ENCODE measurements at places on chromosomes 1 and 21.

GRCh38 chr21:31612894-31613785 lies 46.4 kb upstream of the SOD1 start:
- DNase-seq, result no peak

- DNase-seq, result no peak
Measured at GRCh38 chr1:59143133-59143487, 153.8 kb upstream of the FGGY start.

DNA sequence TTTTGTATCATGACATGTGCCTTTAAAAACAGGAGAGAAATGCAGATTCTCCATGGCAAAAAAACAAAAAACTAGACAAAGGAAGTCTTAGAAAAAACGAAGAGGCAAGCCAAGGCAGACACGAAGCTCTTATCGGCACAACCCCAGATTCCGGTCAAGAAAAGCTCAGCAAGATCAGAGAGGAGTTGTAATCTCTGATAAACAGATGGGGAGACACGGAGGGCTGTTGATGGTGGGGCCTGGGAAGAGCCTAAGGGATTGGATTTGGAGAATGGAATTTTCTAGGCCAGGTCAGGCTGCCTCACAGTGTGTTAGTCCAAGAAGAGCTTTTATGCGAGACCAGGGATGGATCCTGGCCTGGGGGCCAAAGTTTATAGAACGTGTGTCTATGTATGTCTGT lies 96.2 kb upstream of the AKT3 start:
- DNase-seq, result no peak

DNA sequence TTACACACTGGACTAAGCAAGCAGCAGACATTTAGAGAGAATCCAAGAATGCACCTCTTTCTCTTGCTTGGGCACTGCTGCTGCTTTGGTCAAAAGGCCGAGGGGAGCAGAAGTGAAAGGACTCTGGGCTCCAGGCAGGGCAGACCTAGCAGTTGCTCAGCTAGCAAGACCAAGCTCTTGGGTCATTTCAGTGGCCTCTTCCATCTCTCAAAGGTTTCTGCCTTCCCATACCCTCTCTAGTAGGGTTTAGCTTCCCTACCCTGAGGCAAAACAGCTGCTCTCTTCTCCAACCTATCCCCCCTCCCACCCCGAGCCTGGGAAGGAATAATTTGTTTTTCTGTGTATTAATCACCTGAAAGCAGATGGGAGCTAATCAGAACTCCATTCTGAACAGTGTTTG lies 25.8 kb downstream of the TFAP2E start:
- no peak for DNase-seq

GRCh38 chr1:87120779-87121178 lies 206.3 kb downstream of the HS2ST1 start:
- no peak for DNase-seq

- DNase-seq, result no peak
Measured at GRCh38 chr1:187045371-187045770, 216.6 kb downstream of the PLA2G4A start.

- no peak for DNase-seq
Measured at GRCh38 chr1:239707615-239708014, 321.2 kb downstream of the CHRM3 start.

DNA sequence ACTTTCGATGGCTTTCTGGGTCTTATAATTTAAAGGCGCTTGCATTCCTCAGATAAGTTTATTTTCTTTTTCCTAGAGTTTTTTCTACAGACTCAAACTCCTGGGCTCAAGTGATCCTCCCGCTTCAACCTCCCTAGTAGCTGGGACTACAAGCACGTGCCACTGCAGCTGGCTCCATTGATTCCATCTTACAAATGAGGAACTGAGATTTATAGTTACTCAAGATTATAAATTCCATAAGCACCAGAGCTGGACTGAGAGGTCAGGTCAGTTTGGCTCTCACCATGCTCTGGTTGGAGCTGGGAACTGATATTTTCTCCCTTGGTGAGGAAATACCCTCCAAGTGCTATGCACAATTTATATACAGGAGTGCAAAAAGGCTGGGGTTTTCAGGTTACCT lies 13.4 kb upstream of the PRPF38B start:
- DNase-seq, result no peak

GRCh38 chr1:115262886-115263285 lies 75.2 kb downstream of the NGF start:
- DNase-seq, result no peak

DNA sequence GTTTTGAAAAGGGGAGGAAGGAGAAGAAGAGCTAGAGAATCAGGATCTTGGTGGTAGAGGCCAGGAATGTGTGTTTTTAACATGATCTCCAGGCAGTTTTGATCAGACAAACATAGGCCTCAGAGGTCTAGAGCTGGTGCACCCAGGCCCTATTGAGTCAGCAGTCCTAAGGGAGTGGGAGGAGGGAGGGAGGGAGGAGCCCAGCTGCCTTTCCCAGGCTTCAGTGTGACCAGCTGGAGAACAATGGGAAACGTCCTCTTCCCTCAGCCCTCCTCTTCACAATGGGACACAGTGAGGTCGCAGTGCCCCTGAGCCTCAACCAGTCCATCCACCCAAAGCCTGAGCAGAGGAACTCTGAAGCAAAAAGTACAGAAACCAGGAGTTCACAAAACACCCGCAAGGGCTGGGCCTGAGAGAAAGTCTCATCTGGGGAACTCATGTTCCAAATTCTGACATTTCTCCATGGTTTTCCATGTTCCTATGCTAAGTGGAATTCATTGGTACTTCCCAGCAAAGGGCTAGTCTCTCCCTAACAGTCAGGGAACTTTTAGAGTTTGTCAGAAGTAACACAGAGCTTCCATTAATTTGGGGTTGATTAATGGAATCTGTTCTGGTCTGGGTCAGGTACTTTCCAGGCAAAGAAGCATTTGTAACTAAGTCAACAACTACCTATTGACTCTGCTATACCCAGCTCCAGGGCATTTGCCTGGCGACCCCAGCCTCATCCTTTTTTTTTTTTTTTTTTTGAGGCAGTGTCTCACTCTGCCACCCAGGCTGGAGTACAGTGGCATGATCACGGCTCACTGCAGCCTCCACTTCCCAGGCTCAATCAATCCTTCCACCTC lies 37.5 kb downstream of the ELAPOR1 start:
- no peak for DNase-seq

GRCh38 chr1:237814319-237814924 lies 76.3 kb downstream of the ZP4 start:
- DNase-seq, result no peak

- peak; percentile 91 for DNase-seq
Measured at GRCh38 chr1:3772027-3772714, 378 bp upstream of the SMIM1 start.

DNA sequence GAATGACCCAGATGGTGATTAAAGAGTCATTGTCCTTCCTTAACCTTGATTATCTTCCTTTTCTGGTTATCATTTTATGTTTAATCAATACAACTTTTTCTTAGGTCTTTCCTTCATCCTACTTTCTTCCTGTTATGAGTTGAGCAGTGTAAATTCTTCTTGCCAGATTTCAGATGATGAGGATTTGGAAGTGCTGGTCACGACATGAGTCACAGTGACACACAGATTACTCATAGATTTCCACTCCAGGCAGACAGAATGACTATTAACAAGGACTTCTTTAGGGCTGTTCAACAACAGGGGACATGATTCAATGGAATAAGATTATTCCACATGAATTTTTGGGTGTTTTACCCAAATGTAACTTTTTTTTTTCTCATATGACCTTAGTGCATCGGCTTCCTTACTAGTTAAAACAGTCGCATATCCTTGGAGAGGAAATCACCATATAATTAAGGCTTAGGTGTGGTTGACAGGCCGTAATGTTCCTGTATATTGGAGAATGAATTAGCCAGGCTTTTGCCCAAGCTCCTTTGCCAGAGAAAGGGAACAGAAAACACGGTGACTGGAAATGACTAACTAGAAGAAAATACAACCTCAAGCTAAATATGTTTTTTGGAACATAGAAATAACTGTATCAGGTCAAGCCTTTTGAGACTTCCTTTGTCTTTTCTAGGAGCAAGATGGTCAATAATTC lies 44.2 kb downstream of the PRRX1 start:
- no peak for DNase-seq

DNA sequence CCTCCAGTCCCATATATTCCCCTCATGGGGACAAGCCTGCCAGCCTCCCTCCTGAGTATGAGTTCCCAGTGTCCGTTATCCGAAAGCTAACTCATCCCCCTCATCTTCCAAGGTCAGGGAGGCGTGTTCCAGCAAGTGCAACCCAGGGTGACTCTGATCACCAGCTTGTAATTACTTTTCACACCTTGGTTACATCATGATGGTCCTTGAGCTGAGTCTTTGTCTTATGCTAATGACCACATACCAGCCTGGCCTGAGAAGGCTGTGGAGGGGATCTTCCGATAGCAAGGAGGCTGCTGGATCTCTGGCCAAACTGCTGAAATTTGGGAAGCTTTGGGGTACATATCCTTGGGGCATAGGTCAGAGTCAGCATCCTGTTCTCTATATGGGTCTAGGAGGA lies 99.6 kb downstream of the DDX20 start:
- no peak for DNase-seq

DNA sequence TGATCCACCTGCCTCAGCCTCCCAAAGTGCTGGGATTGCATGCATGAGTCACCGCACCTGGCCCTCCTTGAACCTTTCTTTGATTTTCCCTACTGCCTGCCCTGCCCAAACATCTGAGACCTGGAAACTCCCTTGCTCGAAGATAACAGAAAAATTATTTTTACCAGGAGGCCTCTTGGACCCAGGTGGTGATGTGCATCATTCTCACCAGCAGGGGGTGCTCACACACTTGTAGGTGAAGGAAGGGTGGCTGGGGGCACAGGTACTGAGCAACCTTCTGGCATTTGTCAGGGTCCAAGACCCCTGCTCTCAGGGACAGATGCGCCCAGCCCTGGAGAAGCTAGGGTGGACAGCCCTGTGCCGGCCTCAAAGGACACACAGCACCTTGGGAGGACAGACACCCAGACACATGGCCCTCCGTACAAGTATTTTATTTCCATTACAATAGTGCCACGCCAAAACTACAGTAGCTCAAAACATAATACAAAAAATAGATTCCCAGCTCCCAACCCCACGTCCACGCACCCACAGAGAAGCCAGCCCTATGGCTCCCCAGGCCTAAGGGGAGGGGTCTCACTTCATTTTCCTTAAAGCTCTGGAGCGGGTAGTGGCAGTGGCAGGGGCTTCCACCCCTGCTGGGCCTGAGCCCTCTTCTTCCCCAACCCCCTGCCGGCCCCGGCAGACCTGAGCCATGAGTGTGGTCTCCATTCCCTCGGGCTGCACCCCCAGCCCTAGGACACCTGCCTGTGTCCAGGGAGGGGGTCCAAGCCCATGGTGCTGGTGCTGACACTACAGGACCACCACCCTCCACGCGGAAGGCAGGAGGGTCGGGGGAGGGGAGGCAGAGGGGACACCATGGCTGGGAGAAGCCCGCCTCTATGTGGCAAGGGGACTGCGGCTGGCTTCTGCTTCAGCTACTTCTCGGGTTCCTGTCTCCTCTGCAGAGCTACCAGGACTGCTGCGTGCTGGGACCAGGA lies 40.4 kb upstream of the EIF4G3 start:
- DNase-seq, result peak; percentile 39

- no peak for DNase-seq
Measured at GRCh38 chr1:185152187-185152767, 4.5 kb downstream of the TRMT1L start.

- DNase-seq, result no peak
Measured at GRCh38 chr21:28267449-28267848, 725.2 kb downstream of the LTN1 start.

- no peak for DNase-seq
Measured at GRCh38 chr1:231021540-231022031, 18.5 kb downstream of the FAM89A start.

DNA sequence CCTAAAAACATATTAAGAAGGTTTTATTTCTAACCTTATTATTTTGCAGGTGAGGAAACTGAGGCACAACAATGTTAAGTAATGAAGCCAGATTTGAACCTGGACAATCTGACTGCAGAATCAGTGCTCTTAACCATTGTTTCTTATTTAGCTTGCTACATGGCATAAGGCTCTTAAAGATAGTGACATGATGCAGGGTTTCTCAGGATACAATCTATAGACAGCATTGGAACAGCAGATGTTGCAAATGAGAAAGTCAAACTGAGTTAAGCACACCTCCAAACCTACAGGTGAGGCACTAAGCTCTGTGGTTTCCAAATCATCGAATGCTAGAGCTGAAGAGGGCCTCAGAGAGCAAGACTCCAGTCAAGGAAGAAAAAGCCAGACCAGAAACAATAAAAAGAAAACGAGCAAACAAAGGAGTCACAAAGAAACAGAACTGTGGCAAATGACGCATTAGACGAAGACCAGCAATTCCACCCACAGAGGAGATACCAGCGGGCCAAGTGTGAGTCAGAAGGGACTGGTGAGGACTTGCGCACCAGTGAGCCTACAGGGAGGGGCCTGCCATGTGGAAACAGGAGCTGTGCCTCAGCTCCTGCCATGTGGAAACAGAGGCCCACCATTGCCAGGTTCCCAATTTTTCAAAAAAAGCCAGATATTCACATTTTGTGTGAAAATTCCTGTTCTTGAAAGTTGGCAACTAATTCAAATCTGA lies 14.4 kb downstream of the CD58 start:
- DNase-seq, result no peak

GRCh38 chr1:165161130-165161529 lies 195.4 kb downstream of the LMX1A start:
- no peak for DNase-seq

- DNase-seq, result no peak
Measured at GRCh38 chr1:51564124-51564523, 45.1 kb upstream of the EPS15 start.

- no peak for DNase-seq
Measured at GRCh38 chr1:217268058-217268457, 362.8 kb downstream of the GPATCH2 start.

DNA sequence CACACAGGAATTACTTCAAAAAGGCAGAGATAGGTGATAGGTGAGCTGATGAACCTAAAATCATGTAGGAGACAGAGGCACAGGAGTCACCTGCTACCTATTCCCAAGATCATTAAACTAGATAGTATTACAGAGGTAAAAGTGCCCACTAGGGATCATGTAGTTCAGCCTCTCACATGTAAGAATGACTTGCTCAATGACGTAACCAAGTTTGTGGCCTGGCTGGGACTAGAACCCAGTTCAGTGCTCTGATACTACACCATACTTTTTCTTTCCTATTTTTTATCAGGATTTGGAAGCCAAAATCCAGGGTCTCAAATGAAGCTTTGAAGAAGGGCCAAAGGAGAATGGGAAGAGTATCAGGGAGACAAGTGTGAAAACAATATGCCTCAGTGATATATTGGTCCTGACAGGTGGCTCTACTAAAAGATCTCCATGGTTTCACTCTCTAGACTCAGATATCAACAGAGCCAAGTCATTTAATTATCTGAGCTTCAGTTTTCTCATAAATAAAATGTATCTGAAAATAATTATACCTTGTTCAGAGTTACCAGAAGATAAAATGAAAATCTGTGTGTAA lies 87.3 kb upstream of the SLFNL1 start:
- DNase-seq, result no peak

GRCh38 chr1:204451352-204452124 lies 39.9 kb upstream of the PPP1R15B start:
- DNase-seq, result no peak
